Activated CD8-positive, alpha-beta T cell treated with anti-CD3 and anti-CD28 coated beads for 36 hours (primary cell): ENCODE measurements at places on chromosomes 7 and 10. TPM values are rescaled to one million over a fixed set of nuclear protein-coding genes. Genes with fewer than 3 reads are reported as not detected.

DNA sequence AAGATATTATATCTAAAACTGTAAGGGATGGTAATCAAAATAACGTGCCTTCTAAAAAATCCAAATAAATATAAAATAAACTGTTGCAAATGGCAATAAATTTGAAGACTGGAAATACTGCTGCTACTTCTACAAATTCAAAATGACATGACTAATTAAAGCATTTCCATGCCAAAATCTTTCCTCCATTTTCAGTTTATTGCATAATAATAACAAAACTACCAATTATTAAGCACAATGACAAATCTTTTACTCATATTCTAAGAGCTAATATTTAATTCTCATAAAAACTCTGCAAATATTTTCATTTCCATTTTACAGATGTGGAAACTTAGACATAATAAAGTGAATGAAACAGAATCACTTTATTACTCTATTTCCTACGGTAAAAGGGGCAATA is 38.8 kb upstream of the NEBL start:
- H3K27me3 ChIP-seq = no peaks in the 10 kb centered on the region
- no peak overlapping the region for H3K4me3 ChIP-seq
- no peak overlapping the region for H3K27ac ChIP-seq
- no peak for DNase-seq
- no peaks in the 10 kb centered on the region for H3K4me1 ChIP-seq
- H3K36me3 ChIP-seq = no peaks in the 10 kb centered on the region

Gene SSC4D
- 0.68 TPM for total RNA-seq

DNA sequence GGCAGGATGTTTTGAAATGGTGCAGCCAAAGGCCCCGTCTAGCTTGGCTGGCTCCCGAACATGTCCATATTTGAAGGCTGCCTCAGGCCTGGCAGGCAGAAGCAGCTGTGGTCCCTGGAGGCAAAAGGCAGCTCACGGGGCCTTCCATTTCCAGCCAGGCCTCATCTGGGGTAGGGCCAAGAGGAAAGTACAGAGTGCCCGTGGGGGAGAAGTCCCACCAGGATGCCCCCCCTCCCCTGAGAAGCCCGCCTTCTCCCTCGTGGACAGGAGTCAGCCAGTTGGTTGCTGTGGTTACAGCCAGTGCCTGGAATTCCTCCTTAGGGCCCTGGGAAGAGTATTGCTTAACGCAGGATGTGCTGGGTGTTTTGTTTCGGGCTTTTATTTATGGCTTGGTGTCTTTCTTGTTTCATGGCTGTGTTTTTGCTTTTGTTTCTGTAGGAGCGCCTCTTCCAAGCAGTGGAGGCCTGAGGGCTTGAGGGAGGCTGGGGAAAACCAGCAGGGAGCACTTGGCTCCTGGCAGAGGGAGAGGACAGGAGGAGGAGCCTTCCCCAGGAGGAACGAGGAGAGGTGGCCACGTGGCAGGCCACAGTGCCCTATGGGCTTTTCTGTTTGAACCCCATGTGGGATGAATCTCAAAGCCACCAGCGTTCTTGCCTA is 45.4 kb downstream of the CHST3 start:
- H3K36me3 ChIP-seq = no peaks in the 10 kb centered on the region
- H3K4me3 ChIP-seq = no peak overlapping the region
- no peak overlapping the region for H3K27ac ChIP-seq
- H3K4me1 ChIP-seq = no peaks in the 10 kb centered on the region
- DNase-seq = no peak

DNA sequence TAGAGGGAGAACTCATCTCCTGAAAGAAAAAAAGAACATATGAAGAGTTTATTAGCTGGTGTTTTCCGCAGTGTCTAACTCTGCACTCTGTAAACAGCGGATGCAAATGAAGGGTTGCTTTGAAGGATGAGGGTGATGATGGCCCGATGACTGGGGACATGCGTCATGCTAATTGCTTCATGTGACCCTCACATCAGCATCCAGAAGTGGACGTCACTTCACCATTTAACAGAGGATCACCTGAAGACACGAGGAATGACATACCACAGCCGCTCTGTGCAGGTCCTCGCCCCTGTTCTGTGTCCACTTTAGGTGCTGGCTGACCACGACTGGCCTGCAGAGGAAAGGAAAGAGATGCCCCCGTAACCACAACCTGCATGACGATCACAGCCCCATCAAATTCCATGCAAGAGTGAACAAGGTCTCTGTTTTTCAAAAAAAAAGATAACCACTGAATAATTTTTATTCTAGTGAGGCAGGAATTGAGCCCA is 82.9 kb downstream of the KLF6 start:
- no peaks in the 10 kb centered on the region for H3K36me3 ChIP-seq
- peaks cover 10% of the 10 kb centered on the region for H3K27me3 ChIP-seq
- no peak for DNase-seq
- no peak overlapping the region for H3K4me3 ChIP-seq
- no peaks in the 10 kb centered on the region for H3K4me1 ChIP-seq

GRCh38 chr10:113169111-113169510 is 219.1 kb downstream of the TCF7L2 start:
- no peak overlapping the region for H3K4me3 ChIP-seq
- DNase-seq = no peak
- H3K27me3 ChIP-seq = no peaks in the 10 kb centered on the region
- H3K36me3 ChIP-seq = no peaks in the 10 kb centered on the region
- peaks cover 8% of the 10 kb centered on the region for H3K4me1 ChIP-seq

Gene CYP2E1
- 0.87 TPM for total RNA-seq

DNA sequence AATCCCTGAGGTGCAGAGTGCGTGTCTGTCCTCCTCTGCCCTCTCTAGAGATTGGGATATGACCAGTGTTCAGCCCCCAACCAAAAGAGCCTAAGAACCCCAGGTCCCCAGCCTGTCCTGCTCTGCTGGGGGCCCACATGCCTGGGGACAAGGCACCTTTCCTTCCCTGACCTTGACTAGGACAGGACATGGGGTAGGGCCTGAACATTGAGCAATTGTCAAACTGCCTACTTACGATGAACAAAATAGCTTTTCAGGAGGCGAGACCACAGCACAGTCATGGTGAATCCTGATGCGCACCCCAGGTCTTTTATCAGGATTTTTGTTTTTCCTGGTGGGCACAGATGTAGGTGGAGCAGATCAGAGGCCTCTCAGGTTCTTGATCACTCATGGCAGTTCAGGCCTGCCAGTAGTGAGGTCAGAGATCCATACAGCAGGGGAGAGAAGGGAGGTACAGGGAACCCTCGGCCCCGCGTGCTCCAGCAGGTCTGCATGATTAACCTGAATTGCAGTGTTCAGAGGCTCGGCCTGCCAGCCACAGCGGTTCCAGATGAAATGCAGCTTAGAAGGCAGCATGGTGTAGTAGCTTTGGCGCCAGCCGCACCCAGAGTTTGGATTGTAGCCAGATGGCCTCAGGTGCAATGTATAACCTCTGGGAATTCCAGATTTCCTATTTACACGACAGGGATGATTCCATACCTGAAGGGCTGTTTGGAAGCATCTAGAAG is 191.3 kb downstream of the CUX1 start:
- no peak overlapping the region for H3K27ac ChIP-seq
- H3K36me3 ChIP-seq = no peaks in the 10 kb centered on the region
- H3K27me3 ChIP-seq = no peaks in the 10 kb centered on the region

- no peaks in the 10 kb centered on the region for H3K27me3 ChIP-seq
- H3K27ac ChIP-seq = peak overlapping the region; percentile 25
- no peak for DNase-seq
- peaks cover 31% of the 10 kb centered on the region for H3K4me1 ChIP-seq
- peaks cover 10% of the 10 kb centered on the region for H3K36me3 ChIP-seq
Measured at GRCh38 chr7:36984710-36985312, 260.5 kb upstream of the AOAH start.

GRCh38 chr10:73899423-73899822 is 11.5 kb upstream of the PLAU start:
- H3K27me3 ChIP-seq = peaks cover 19% of the 10 kb centered on the region
- H3K4me1 ChIP-seq = no peaks in the 10 kb centered on the region
- no peaks in the 10 kb centered on the region for H3K36me3 ChIP-seq
- H3K4me3 ChIP-seq = no peak overlapping the region
- DNase-seq = no peak

Gene CAMK2B
- 1.9 TPM for total RNA-seq

GRCh38 chr10:12644380-12645144 is 295.2 kb downstream of the CAMK1D start:
- H3K4me3 ChIP-seq = peak overlapping the region; percentile 1
- H3K27me3 ChIP-seq = no peaks in the 10 kb centered on the region
- no peaks in the 10 kb centered on the region for H3K36me3 ChIP-seq
- H3K4me1 ChIP-seq = peaks cover 21% of the 10 kb centered on the region
- peak; percentile 50 for DNase-seq

Gene CCDC146
- 2.6 TPM for total RNA-seq

DNA sequence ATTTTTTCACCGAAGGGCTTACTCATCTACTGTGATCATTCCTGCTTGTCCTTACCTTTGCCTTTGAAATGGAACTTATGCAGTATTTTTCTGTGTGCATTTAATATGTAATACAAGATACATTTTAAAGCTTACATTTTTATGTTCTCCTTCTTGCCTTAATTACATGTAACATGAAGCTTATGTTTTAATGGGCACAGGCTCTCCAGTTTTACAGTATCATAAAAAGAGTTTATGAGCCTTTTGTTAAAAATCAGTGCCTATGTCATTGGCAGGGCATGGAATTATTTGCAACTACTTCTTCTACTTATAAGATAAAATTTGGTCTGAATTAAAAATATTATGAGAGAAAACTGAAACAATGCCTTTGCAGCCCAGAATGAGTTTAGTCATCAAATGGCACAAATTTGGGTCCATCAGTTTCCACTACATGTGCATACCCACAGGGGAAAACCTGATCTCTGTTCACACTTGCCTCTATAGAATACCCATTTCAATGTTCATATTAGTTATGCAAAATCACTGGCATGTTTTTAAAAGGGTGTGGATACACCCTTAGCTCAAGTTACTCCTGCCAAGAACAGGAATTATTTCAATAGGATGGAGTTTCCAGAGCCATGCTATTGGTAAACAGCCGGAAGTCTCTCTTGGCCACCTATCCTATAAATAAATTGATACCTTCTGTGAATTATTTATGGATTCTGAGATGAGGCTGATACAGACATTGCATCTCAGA is 27.9 kb upstream of the WNT16 start:
- no peak overlapping the region for H3K4me3 ChIP-seq
- no peaks in the 10 kb centered on the region for H3K4me1 ChIP-seq
- H3K27ac ChIP-seq = no peak overlapping the region
- no peak for DNase-seq
- no peaks in the 10 kb centered on the region for H3K36me3 ChIP-seq
- peaks cover 11% of the 10 kb centered on the region for H3K27me3 ChIP-seq

- no peaks in the 10 kb centered on the region for H3K27me3 ChIP-seq
- H3K4me1 ChIP-seq = peaks cover 67% of the 10 kb centered on the region
- no peak overlapping the region for H3K27ac ChIP-seq
- H3K36me3 ChIP-seq = peaks cover 62% of the 10 kb centered on the region
Measured at GRCh38 chr7:43656997-43657396, 72.3 kb downstream of the COA1 start.

DNA sequence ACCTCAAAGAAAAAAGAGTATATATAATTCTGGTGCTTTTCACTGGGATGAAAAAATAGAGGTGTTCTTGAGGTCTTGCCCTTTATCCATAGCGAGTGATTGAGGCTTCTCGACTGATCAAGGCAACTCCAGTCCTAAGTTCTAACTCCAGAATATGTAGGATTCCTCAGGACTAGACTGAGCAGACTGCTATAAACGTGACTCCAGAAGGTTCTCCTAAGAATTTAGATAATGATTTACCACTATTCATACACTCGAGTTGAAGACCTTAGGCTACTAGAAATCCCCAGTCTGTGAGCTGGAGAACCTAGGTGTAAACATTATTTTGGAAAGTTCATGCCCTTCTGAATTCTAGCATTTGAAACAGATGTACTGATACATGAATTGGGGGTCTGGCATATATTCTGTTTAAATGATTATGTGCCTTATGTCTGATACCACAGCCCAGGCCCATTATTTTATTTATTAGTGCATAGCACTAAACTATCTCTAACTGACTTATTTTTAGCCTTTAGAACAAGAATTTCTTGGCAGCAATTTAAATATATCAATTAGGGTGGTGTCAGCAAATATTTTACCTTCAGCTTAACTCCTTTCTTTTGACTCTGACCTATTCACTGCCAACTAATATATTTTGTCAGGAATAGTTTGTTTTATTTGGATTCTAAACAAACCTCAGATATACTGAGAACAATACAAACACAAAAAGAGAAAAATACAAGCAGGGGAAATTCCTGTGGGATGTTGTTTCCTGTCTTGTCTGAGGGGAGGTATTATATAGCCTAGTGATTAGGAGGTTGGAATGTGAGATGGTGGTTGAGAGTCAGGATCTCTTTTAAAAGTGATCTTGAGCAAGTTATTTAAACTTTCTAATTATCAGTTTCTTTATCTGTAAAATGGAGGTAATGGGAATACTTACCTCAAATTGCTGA is 75.8 kb downstream of the PODXL start:
- H3K36me3 ChIP-seq = peaks cover 6% of the 10 kb centered on the region
- H3K4me1 ChIP-seq = no peaks in the 10 kb centered on the region
- DNase-seq = no peak
- H3K27me3 ChIP-seq = no peaks in the 10 kb centered on the region
- H3K27ac ChIP-seq = no peak overlapping the region
- H3K4me3 ChIP-seq = no peak overlapping the region

Gene RBP3
- not detected for total RNA-seq

- H3K27ac ChIP-seq = no peak overlapping the region
- H3K4me3 ChIP-seq = no peak overlapping the region
- no peak for DNase-seq
- peaks cover 12% of the 10 kb centered on the region for H3K27me3 ChIP-seq
- H3K36me3 ChIP-seq = no peaks in the 10 kb centered on the region
Measured at GRCh38 chr10:26085549-26085948, 131.0 kb upstream of the GAD2 start.

DNA sequence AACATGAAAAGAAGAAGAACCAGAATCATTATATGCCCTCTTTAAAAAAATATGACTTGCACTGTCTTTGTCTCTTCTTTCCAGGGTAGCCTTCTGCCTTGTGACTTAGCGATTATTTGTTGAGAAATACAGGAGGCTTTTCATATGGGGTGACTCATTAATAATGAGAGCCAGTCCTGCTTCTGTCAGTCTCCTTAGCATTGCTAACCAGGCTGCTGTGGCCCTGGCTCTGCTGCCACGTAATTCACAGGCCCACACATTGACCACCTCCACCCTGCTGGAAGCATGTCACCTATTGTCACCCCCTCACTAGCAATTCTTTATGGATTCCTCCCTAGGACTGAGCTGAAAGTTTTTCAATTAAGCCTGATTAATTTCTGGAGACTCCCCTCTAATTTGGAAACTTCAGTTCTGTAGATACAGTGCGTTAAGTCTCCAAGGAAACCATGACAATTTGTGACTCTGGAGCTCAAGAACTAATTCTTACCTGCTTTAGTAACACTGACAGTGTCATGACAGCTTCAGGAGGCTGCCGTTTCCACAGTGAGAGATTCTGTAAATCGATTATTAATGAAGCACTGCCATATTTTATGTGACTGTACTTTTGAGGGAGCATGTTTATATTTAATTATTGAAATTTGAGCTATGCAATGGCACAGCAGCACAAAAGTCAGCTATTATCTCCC is 267.9 kb upstream of the SP8 start:
- H3K27me3 ChIP-seq = no peaks in the 10 kb centered on the region
- H3K4me3 ChIP-seq = no peak overlapping the region
- no peaks in the 10 kb centered on the region for H3K4me1 ChIP-seq
- no peak overlapping the region for H3K27ac ChIP-seq
- no peaks in the 10 kb centered on the region for H3K36me3 ChIP-seq

GRCh38 chr7:26159243-26159642 is 7.2 kb downstream of the NFE2L3 start:
- H3K36me3 ChIP-seq = peaks cover 60% of the 10 kb centered on the region
- H3K4me3 ChIP-seq = no peak overlapping the region
- peaks cover 88% of the 10 kb centered on the region for H3K4me1 ChIP-seq
- no peaks in the 10 kb centered on the region for H3K27me3 ChIP-seq
- DNase-seq = no peak

Gene IMPDH1
- total RNA-seq = 60.5 TPM
